PC-3 (cell line): ENCODE measurements at places on chromosomes 2 and 18. TPM values are rescaled to one million over a fixed set of nuclear protein-coding genes. Genes with fewer than 3 reads are reported as not detected.
A peak's percentile ranks its signal among the peaks of the same experiment; 100 is the strongest.

- peak; percentile 80 for DNase-seq
Observed at GRCh38 chr2:105576440-105577241, 168.1 kb upstream of the NCK2 start.

DNA sequence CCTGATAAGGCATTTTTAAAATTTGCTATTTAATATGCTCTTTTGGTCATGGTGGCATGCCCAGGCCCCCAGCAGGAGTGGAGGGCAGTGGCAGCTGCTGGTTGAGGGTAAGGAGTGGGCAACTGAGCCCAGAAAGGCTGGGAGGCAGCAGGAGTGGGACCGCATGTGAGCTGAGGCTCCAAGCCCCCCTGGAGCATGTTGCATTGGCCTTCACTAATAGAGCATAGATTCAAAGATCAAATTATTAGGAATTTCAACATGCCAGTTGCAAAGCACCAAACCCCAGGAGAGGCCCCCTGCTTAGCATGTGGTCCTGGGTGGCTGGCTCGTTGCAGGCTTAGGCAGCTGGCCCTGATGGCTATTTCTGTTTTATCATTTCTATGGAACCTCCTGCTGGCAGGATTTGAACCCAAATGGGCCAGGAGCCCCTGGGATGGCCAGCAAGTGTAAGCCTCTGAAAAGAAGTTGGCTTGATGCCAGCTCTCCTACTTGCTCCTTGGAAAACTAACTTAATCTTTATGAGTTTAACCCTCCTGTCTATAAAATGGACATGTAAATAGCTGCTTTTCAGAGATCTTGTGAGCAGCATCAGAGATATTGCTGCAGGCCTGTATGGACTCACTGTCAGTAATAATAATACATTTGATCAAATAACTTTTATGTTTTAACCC is 42.1 kb upstream of the TMEM131 start:
- no peak for DNase-seq

- no peak for DNase-seq
Observed at GRCh38 chr2:194100201-194100600, 1556.8 kb upstream of the SLC39A10 start.

GRCh38 chr18:55018602-55019001 is 59.3 kb upstream of the CCDC68 start:
- peak; percentile 82 for DNase-seq

- DNase-seq: no peak
Observed at GRCh38 chr2:151840216-151841046, 12.2 kb upstream of the ARL5A start.

DNA sequence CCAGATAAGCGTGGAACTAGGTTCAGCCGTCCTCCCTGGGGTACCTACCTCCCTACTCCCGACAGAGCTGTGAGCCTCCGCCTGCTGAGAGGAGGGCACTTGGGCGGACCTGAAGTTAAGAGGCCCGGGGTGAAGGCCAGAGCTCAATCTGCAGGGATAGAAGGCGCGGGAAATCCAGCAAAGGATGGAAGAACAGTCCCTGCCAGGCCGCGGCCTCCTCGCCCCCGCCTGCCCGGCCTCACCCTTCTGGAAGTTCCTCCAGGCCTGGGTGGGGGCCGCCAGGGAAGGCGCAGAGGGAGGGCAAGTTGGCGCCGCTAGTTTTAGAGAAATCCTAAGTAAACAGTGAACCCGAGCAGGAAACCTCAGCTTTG is 13.0 kb downstream of the EN1 start:
- DNase-seq: no peak

- DNase-seq: peak; percentile 38
Observed at GRCh38 chr2:168457190-168457895, 1.3 kb downstream of the CERS6 start.

GRCh38 chr2:37367984-37368383 is 23.6 kb downstream of the QPCT start:
- DNase-seq: no peak

DNA sequence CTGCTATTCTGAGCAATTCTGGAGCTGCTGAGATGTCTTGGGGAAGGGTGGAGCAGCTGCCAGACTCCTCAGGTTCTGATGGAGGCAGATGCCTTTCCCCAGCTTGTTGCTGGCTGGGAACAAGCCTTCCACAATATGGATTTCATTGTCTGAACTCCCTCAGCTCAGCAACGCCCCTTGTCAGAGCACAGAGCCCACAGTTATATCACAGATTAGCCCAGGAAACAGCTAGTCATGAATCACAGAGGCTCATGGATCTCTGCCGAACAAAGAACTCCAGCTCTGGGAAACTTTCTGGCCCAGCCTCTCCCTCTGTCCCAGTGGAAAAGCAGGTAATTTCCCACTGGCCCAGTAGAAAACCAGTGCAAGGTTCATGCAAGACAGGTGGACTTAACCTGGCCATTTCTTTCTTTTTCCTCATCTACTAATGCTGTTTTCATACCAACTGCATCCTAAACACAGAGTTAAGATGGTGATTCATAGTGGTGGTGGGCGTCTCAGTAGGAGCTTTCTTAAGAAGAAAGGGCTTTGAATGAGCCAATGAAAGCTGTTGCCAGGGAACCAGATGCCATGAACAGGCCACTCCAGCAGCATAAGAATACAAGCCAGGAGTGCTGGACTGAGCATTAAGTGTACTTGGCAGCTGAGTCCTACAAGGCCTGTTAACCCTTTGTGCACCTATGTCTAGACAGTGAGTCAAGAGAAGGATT is 8.7 kb upstream of the KIAA2012 start:
- peak; percentile 60 for DNase-seq

- DNase-seq: no peak
Observed at GRCh38 chr2:105950521-105951383, 206.0 kb downstream of the NCK2 start.

- no peak for DNase-seq
Observed at GRCh38 chr18:31617031-31617717, 25.5 kb downstream of the TTR start.

DNA sequence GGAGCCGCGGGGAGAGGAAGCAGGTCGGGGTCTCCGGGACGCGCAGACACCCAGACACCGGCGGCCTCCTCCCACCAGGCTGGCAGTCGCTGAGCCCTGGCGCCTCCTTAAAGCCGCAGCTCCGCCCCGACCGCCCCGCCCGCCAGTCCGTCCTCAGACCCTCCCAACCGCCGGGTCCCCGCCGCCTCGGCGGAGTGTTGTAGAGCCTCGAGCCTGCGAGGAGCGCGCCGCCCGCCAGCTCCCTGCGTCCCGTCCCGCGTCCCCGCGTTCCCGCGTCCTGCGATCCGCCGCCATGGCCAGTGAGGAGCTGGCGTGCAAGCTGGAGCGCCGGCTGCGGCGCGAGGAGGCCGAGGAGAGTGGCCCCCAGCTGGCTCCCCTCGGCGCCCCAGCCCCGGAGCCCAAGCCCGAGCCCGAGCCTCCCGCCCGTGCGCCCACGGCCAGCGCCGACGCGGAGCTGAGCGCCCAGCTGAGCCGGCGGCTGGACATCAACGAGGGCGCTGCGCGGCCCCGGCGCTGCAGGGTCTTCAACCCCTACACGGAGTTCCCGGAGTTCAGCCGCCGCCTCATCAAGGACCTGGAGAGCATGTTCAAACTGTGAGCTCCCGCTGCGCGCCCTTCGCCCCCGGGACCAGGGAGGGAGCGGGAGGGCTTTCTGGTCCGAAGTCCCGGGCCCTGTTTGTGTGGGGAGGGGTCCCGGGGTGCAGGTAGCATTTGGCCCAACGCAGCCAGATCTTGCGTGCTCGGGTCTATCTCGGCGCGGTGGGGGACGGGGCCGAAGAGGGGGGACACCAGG is at the start of gene EFHD1:
Gene EFHD1 (plus strand): TSS at position 192 of the 793 bp plus-strand sequence. CDS start 101 bp downstream, at position 293.
- DNase-seq: no peak

GRCh38 chr2:45203400-45203799 is 194.1 kb upstream of the SIX2 start:
- DNase-seq: no peak

Gene ITGAV
- total RNA-seq: 23.5 and 25.2 TPM in 2 replicates

Gene FANCL
- total RNA-seq: 18.0 and 18.3 TPM in 2 replicates

Gene ALLC
- total RNA-seq: not detected in 2 replicates

Gene GCA
- 10.2 and 18.7 TPM in 2 replicates for total RNA-seq

Gene SUMO1
- 98.4 and 115 TPM in 2 replicates for total RNA-seq

Gene DYNAP
- total RNA-seq: not detected in 2 replicates

Gene LYPD1
- total RNA-seq: 16.1 and 18.7 TPM in 2 replicates

Gene KYNU
- 1.1 and 2.3 TPM in 2 replicates for total RNA-seq
